ENCODE measurements at places on chromosomes 7 and 10. TPM values are rescaled to one million over a fixed set of nuclear protein-coding genes. Genes with fewer than 3 reads are reported as not detected.

Gene VWA2
- not detected for total RNA-seq

- no peak for DNase-seq
Observed at GRCh38 chr10:36819781-36820180, 305.6 kb upstream of the ANKRD30A start.

GRCh38 chr7:156236936-156237599 is 403.5 kb upstream of the RNF32 start:
- DNase-seq: no peak

DNA sequence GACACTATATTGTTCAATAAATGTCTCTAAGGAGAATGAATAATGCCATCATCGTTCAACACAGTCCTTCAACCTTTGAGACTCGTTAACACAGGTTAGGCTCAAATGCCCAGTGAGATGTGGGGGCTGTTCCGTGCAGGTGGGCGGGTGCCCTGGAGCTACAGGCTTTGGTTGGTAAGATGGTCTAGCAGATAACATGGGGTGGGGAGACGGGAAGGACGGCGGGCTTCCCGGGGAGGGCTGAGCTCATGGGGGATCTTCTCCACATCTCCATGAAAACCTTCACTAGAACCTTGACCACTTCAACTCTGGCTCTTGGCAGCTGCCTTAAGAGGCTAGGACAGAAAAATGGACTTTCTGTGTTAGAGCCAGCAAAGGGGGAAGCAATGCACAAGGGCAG is 134.1 kb upstream of the TCERG1L start:
- DNase-seq: no peak

DNA sequence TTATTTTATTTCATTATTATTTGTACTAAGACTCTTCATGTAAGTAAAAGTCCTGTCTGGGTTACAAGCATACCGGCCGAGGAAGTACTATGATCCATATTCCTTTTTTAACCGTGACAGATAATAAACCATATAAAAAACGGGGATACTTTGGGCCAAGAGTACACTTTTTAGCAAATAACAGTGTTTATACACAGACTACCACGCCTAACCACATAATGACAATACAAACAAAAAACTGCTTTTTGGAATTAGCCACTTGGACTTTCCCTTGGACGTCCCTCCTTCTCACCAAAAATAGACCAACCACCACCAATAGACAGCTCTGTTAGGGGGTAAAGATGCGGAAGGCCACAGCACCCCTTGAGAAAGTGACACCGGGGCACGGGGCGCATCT is 800 bp downstream of the MINDY3 start:
- DNase-seq: no peak

Gene ASIC3
- total RNA-seq: 0.12 TPM

Gene SH2B2
- 2.2 TPM for total RNA-seq

Gene RHEB
- total RNA-seq: 426 TPM

- no peak for DNase-seq
Observed at GRCh38 chr7:137642031-137642430, 204.7 kb downstream of the DGKI start.

- DNase-seq: no peak
Observed at GRCh38 chr10:1661859-1662437, 75.4 kb downstream of the ADARB2 start.

DNA sequence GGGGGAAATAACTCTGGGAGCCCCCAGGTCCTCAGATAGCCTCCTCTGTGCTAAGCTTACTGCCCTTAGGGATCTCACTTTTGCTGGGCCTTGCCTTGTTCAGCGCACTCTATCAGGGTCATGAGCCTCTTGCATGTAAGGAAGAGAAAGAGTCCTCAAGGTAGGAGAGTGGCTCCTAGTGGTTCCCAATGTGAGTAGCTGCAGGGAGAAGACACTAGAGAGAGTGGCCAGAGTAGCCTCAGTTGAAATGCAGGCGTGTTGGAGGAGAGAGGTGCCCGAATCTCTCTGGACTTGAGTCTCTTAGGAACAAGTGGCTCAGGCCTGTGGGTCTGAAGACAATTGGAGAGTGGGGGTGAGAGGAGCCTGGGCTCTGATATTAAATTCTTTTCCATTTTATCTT is 94.3 kb upstream of the SORCS3 start:
- DNase-seq: no peak

DNA sequence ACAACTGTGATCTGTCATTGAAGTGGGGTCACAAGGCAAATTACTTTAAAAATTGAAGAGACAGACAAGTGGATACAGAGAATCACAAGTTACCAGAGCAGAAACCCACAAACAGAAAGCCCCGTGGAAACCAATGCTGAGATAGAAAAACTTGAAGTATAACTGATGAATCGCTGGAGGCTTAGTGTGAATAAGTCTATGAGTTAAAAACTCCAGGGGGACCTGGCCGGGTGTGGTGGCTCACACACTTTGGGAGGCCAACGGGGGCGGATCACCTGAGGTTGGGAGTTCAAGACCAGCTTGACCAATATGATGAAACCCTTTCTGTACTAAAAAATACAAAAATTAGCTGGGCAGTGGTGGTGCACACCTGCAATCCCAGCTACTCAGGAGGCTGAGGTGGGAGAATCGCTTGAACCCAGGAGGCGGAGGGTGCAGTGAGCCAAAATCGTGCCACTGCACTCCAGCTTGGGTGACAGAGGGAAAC is 69.7 kb upstream of the ZNRF2 start:
- no peak for DNase-seq

Gene BAZ1B
- total RNA-seq: 169 TPM

DNA sequence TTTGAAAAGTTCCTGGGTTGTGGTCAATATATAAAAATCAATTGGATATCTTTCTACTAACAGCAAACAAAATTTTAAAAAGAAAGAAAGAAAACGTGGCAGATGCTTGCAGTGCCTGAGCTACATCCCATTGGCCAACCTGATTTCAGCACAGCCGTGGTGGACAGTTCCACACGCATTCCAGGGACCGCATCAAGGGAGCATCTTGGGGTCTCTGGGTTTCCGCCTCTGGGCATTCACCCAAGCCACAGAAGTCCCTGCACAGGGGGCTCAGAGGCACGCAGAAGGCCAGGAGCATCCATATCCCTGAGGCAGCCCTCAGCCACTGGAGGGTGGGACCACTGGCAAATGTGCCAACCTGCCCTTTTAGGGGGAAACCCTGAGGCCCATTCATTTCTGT is 254.5 kb upstream of the RNF32 start:
- peak; percentile 50 for DNase-seq

DNA sequence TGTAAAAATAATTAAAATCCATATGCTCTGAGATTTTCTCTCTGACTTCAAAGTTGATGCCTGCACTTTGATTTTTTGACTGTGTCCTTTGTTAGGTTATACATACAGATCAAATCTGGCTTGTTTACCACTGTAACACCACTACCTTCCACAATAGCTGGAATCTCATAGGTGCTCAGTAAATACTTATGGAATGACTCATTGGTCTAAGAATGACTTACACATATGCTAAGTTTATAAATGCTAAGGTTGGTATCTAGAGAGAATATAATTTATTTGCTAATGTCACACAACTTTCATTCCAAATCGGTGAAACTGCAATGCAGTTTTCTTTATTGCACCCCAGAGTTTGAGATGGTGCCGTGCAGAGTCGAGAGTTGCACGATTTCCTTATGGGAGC is 578.5 kb downstream of the SH2D4B start:
- DNase-seq: no peak

- no peak for DNase-seq
Observed at GRCh38 chr7:107847168-107847835, 43.7 kb upstream of the DLD start.

GRCh38 chr10:98402478-98402877 is 12.5 kb downstream of the PYROXD2 start:
- no peak for DNase-seq

DNA sequence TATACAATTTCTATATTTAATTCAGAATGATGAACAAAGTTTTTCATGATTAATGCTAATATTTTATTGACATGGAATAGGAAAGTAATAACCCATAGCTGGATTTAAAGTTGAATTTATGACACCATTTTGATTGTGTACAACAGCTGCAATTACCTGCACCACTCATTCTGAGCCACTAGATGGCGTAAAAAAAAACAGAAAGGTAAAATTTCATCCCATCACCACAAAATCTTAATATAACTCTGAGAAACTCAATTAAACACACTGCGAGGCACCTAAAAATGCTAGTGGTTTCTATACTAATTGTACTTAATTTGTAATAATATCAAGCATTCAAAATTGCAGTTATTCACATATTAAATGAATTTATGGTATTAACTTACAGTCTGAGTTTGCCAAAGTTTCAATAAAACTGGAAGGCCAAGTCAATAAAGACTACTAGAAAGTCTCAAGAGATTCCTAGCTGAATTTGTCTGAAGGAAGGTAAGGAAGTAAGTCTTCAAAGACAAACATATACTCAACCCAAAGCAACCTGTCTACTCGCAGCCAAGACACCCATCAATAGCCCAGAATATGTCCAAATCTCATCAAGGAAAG is 182.5 kb downstream of the SKAP2 start:
- peak; percentile 44 for DNase-seq

Gene LRRC17
- 88.4 TPM for total RNA-seq

Gene KCND2
- not detected for total RNA-seq

Gene SLC12A9
- 14.1 TPM for total RNA-seq

GRCh38 chr10:26746061-26746460 is 48.6 kb downstream of the PDSS1 start:
- no peak for DNase-seq

DNA sequence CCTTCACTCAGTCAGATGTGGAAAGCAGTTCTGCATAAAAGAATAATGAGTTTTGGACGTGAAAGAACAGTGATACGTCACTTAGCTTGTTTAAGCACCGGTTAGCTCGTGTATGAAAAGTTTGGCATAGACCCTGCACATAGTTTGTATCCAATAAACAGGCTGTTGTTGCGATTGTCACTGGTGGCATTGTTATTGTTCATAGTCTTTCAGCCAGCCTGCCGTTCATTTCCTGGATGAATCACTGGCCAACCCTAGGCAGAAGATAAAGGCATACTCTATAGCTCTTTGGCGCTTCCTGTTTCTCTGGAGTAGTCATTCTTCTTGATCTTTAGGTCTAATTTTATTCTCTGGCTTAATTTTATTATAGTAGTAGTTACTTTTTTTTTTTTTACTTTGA is 57.8 kb upstream of the ANKRD30A start:
- no peak for DNase-seq

Gene CAMK2B
- not detected for total RNA-seq

DNA sequence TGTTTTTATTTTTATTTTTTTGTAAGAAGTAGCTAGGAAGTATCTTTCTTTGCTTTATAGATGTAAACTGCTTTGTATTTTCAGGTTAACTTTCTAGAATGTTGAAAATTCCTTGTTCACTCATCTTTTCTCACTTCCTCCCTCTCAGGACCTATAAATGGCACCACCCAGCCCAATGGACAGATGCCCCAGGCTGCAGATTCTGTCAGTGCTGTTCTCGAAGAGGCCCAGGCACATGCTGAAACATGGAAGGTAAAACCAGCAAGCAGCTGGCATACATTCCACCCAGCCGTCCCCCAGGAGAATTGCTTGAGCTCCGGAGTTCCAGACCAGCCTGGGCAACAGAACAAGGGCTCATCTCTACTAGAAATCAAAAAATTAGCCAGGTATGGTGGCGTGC is 47.1 kb upstream of the PDSS1 start:
- no peak for DNase-seq

Gene DNAH11
- 30.2 TPM for total RNA-seq

Gene ZNF316
- 10.4 TPM for total RNA-seq

Gene THNSL1
- 2.3 TPM for total RNA-seq

DNA sequence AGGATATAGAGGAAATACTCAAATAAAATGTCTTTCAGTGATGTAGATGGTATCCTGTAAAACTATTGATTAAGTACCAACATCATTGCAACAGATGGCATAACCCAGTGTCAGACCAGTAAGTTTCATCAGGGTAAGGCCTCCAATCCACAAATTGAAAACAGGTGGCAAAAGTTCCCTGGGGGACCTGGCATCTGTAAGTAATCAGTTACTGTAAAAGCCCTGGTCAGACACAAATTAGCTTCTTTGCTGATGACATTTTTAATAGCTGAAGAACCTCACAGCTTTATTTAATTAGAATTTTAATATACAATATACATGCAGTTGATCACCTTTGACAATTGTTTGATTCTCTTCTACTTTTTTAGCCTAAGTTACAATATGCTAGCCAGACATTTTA is 152.5 kb downstream of the PLXDC2 start:
- DNase-seq: no peak

Gene CLRN3
- not detected for total RNA-seq

DNA sequence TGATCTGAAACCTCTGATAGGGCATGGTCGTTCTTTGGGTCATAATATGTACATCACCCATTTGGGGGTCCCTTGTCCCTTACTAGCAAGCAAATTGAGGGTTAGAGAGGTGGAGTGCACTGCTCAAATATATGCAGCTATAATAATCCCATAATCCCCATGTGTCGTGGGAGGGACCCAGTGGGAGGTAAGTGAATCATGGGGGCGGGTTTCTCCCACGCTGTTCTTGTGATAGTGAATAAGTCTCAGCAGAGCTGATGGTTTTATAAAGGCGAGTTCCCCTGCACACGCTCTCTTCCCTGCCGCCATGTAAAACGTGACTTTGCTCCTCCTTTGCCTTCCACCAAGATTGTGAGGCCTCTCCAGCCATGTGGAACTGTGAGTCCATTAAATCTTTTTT is 262.7 kb downstream of the BMPER start:
- DNase-seq: no peak

- DNase-seq: no peak
Observed at GRCh38 chr7:55469271-55469681, 103.0 kb downstream of the VOPP1 start.

DNA sequence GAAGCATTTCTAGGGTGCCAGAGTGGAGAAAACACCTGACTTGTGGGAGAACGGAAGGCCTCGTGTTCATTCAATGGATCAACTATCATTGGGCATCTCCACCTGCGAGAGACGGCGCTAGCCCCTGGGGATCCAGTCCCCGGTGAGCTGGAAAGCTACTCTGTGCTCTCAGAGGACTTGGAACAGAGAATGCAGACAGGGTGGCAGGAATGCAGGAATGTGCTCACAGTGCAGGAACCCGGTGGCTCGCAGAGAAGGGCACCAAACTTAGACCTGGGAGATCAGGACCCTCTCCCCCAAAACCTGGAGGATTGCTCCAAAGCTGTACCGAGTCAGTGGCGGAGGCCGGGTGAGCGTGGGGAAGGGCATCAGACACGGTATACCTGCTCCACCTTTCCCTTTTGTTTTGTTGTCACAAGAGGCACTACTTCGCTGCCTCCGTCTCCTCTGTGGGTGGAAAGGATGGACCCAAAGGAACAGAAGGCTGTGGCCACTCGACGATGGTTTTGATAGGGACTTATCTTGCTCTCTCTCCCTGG is 569.0 kb upstream of the C7orf33 start:
- no peak for DNase-seq

- no peak for DNase-seq
Observed at GRCh38 chr7:36051501-36051900, 101.6 kb upstream of the EEPD1 start.

- DNase-seq: no peak
Observed at GRCh38 chr7:81801532-81801931, 31.7 kb upstream of the HGF start.
